Breast epithelium (tissue), 4 donors: ENCODE measurements at places on chromosomes 3 and 15. TPM values are rescaled to one million over a fixed set of nuclear protein-coding genes. Genes with fewer than 3 reads are reported as not detected.

The CDCP1 gene
- 8.5 TPM for total RNA-seq

- no peak for DNase-seq
Measured at GRCh38 chr3:66618066-66618465, 117.2 kb upstream of the LRIG1 start.

GRCh38 chr3:40207796-40208195 is 101.7 kb upstream of the EIF1B start:
- no peak for DNase-seq

The CYP1A1 gene
- 4.8 TPM for total RNA-seq

The FBN1 gene
- total RNA-seq: 83.2 TPM

The MORC1 gene
- total RNA-seq: not detected

GRCh38 chr15:34584330-34584668 is 848 bp upstream of the GOLGA8B start:
- no peak for DNase-seq

DNA sequence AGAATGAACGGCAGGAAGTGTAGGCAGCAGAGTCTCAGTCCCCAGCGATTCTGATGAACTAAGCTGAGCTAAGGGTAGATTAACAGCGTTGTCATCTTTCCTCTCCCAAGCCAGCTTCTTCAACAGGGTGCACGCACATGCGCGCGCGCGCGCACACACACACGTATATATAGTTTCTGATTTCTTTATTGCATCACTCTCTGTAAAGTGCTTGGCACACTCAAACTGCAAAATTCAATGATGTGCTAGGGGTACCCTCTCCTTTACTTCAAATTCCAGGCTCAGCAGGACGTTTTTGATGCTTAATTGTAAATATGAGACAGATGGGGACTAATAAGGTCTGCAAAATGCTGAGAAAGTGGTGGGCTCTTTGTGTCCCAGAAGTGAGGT is 26.1 kb upstream of the VPS8 start:
- no peak for DNase-seq

The TMCO5A gene
- total RNA-seq: not detected

DNA sequence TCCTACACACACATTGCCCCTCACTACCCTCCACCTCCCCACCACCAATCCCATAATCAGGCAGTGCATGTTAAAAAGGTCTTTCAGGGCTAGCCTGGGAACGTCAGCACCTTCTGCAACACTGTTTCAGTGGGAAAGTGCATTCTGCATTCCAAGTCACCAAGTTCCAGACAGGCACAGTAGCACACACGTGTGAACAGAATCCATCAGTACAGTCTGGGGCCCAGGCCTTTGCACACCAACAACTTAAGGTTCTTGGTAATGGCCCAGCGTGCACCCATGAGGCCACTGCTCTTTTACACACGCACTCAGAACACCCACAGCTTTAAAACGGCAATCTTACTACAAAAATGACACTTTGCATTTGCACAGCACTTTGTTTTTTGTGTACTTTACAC is 1.2 kb downstream of the ANXA2 start:
- no peak for DNase-seq

- no peak for DNase-seq
Measured at GRCh38 chr3:79236496-79236895, 531.3 kb downstream of the ROBO1 start.

DNA sequence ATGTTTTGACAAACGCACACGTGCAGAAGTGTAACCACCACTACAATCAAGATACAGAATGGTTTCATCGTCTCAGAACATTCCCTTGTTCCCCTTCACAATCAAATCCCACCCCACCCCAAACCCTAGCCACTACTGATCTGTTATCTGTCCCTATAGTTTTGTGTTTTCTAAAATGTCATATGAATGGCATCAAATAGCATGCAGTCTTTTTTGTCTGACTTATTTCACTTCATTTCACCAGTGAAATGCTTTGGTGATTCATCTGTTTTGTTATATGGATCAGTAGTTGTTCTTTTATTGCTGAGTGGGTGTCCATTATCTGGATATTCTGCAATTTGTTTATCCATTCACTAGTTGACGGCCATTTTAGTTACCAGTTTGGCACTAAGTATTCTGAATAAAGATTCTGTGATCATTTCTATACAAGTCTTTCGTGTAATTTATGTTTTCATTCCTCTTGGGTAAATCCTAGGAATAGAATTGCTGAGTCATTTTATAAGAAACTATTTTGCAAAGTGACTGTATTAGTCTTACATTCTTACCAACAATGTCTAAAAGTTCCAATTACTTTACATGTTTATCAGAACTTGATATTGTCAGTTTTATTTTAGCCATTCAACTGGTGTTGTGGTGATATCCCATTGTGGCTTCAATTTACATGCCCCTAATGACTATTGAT is 232.8 kb downstream of the CLSTN2 start:
- DNase-seq: no peak

The UBL7 gene
- 44.5 TPM for total RNA-seq

GRCh38 chr3:176403531-176403930 is 793.8 kb downstream of the TBL1XR1 start:
- DNase-seq: no peak

The ANKRD34C gene
- not detected for total RNA-seq

DNA sequence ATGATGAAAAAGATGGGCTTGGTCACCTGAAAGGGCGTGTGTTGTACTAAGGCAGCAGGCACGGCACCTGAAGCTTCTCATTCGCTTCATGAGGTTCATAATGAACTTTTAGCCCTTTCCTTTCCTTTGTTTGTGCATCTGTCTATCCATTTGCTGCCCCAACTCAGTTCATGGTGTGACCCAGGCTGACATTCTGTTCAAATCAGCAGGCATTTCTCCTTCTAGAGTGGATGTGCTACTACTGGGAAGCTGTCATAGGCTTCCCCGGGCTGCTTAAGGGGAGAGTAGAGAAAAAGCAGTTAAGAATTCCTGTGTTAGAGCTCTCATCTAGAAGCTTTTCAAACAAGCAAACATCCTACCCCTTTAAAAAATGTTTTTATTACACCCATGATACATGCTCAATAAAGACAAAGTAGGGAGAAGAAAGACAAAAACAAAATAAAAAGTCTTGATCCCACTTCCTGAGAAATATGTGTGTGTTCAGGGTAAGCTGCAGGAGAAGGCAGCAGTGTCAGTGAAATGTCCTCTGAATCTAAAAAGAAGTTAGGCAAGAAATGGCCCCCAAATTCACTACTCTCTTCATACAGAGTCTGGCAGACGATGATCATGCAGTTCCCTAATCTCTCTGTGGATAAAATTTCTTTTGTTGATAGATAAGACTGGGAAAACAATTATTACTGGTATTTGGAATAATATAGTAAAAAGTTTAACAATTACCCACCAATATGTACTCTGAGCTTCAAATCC is 136.9 kb upstream of the PFN2 start:
- DNase-seq: no peak

DNA sequence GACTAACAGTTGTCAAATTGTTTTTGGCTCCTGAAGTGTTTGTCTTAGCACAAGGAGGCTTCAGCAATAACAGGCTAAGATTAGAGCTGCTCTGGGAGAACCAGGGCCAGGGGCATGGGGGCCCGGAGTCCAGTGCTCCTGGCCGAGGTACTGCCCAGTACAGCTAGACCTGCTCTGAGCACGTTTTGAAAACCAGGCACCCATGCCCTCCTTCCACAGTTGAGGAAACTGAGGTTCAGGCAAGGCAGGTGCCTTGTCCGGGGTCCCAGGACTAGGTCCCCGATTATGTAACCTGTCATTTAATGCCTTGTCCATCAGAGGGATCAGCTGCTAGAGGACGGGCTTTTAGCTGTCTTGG is 19.2 kb downstream of the KBTBD13 start:
- no peak for DNase-seq

GRCh38 chr3:114550165-114550564 is 256.3 kb downstream of the TIGIT start:
- no peak for DNase-seq

- DNase-seq: peak; percentile 87
Measured at GRCh38 chr15:41934843-41935242, 37.5 kb downstream of the EHD4 start.

The SLC15A2 gene
- 4.1 TPM for total RNA-seq

DNA sequence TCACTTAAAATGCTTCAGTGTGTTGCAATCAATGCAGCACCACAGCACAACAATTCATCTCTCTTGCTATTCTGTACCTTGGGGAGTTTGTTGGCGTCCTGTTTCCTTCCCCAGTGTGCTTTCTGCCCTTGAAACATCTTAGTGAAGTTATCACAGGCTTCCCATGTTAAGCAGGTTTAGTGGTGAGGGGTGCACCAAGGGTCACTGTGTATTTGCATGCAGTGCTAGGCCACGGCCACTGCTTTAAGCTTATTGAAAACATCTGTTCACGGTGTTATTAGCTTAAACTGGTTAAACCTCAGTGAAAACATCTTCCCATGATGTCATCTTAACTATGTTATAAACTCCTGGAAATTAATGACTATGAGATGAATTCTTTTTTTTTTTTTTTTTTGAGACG is 217.3 kb upstream of the GOLIM4 start:
- no peak for DNase-seq

The DHFR2 gene
- 8.5 TPM for total RNA-seq

DNA sequence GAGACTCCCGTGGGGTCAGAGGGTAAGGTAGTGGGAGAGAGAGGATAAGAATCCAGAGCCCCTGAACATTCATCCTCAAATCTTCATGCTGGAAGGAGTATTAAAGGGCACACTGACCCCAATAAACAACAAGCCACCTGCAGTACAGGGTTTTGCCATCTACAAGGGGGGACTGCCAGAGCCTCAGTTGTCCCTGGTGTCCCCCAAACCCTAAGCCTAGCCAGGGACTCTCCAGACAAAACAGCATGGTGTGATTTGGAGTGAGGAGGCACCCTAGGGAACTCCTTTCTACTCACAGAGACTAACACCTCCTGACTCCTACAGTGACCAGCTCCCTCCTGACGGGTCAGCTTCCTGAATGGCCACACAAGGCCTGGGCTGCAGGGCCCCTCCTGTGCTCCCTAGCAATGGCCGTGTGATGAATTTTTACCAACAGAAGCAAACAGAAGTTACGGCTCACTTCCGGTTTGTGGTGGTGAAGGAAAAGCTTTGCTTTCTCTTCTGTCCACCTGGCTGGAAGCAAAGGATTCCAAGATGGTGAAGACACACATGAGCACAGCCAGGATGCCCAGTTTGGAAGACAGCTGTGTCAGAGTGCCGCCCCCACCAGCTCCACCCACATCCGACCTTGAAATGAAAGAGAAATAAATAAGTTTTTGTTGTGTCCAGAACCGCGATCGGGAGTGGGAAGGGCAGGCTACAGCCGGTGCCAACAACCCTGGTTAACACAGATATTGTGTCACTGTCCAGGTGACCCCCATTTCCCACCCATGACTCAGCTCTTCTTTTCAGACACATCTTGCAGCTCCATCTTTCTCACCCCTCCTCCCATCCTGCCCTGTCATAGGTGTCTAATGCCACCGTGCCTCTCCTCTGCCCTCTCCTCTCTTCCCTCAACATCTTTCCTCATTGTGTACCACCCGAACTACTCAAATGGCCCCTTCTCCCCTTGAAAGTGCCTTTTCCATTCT is 69.6 kb upstream of the ATP13A3 start:
- DNase-seq: no peak

DNA sequence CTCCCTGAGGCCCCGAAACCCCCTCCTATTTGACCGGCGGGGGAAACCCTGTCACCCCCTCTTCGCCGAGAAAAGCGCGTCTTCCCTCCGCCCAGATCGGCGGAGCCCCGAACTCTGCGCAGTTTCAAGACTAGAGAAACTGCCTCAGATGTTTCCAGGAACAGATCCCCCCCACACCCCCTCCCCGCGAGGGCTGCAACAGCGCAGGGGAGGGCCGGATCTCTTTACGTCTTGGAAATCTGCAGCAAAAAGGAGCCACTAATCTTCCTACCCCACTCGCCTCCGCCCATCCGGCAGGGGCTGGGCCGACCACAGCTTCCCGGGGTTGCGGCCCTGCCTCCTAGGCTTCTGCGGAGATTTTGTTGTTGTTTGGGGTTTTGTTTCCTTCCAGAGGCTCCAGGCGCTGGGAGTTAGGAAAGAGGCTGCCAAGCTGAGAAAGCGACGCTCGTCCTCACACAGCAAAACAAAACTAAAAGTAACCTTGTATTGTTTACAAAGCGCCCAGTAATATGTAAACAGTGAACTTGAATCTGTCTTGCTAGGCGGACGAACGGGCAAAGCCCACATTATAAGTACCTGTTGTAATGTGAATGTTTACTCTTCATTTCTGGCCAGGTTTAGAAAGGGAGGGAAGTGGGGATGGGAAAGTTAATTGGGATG is 2.2 kb downstream of the FOXB1 start:
- DNase-seq: no peak

The COLQ gene
- 1.9 TPM for total RNA-seq

The FANCD2 gene
- 3.7 TPM for total RNA-seq

The GOLGA6L7 gene
- not detected for total RNA-seq

- no peak for DNase-seq
Measured at GRCh38 chr3:46700772-46701171, 420 bp upstream of the TMIE start.

The ROPN1B gene
- 3.3 TPM for total RNA-seq

The MCF2L2 gene
- total RNA-seq: 1.3 TPM

- DNase-seq: no peak
Measured at GRCh38 chr3:155034786-155035185, 45.3 kb upstream of the MME start.

The PEX11A gene
- total RNA-seq: 64.2 TPM

The DCLK3 gene
- total RNA-seq: not detected

The SLC28A2 gene
- total RNA-seq: not detected

The SPATA12 gene
- total RNA-seq: 0.29 TPM

GRCh38 chr3:171801738-171802589 is 8.3 kb downstream of the PLD1 start:
- no peak for DNase-seq

The P2RY1 gene
- 1.2 TPM for total RNA-seq

GRCh38 chr3:42010530-42010929 is 48.6 kb upstream of the ULK4 start:
- no peak for DNase-seq

The HIGD2B gene
- not detected for total RNA-seq

The SMCO1 gene
- total RNA-seq: not detected

DNA sequence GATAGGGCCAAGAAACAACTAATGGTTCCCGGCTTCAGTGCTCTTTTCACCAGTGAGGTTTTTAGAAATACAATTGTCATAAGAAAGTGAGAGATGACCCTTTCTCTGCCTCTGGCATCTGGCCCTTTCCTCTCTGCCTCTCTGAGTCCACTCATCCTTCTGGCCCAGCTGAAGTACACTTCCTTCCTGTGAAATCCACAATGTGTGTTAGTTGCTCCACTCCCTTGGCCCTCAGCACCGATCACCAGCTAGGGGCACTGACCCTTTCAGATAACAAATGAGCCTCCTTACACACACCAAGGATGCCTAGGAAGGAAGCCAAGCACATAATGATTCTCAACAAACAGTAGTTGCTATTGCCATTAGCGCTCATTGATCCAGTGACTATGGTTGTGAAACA is 2.9 kb upstream of the CAV3 start:
- no peak for DNase-seq

DNA sequence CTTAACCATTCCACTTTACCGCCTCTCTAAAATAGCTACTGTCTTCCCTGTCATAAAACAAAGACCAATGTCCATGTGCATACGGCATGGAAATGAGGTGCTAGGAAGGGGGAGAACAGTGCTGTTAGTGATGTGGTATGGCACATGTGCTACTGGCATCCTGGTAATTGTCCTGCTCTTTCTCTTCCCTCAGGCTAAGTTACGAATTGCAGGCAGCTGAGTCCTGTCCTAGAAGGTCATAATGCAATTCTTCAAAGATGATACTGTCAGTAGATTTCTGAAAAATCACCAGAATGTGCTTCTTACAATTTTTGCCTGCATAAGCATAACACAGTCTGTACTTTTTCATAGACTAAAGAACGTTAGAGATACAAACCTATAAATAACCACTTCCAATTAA is 216.8 kb downstream of the RSL24D1 start:
- no peak for DNase-seq
